ENCODE measurements at places on chromosomes 4 and X. TPM values are rescaled to one million over a fixed set of nuclear protein-coding genes. Genes with fewer than 3 reads are reported as not detected.

- no peak overlapping the region for H3K4me3 ChIP-seq
- H3K36me3 ChIP-seq = no peaks in the 10 kb centered on the region
- DNase-seq = no peak
- H3K4me1 ChIP-seq = peaks cover 57% of the 10 kb centered on the region
- H3K27ac ChIP-seq = no peak overlapping the region
These were observed 133.3 kb downstream of the STK32B start for GRCh38 chr4:5184606-5185005.

DNA sequence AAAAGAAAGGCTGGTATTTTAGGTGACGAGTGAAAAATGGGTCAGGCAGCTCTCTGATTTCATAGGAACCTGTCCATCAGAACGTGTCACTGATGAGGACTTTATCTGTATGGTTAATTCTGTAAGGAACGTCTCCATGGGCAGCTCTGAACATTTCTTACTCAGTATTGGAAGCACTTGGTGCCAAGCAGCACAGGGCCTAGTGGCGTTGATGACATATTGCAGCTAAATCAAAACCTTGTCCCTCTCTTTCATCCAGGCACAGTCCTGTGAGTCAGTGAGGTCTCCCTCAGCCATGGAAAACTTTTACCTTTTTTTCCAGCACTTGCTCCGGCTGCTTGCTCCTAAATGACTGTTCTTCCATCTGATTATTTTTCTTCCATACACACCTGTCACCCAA, 301.9 kb downstream of the DHX15 start:
- no peaks in the 10 kb centered on the region for H3K27me3 ChIP-seq
- H3K27ac ChIP-seq = no peak overlapping the region
- DNase-seq = no peak
- H3K4me1 ChIP-seq = no peaks in the 10 kb centered on the region
- H3K36me3 ChIP-seq = no peaks in the 10 kb centered on the region

GRCh38 chrX:24184018-24184417, 34.5 kb downstream of the ZFX start:
- no peaks in the 10 kb centered on the region for H3K27me3 ChIP-seq
- peaks cover 5% of the 10 kb centered on the region for H3K36me3 ChIP-seq
- peaks cover 3% of the 10 kb centered on the region for H3K4me1 ChIP-seq

DNA sequence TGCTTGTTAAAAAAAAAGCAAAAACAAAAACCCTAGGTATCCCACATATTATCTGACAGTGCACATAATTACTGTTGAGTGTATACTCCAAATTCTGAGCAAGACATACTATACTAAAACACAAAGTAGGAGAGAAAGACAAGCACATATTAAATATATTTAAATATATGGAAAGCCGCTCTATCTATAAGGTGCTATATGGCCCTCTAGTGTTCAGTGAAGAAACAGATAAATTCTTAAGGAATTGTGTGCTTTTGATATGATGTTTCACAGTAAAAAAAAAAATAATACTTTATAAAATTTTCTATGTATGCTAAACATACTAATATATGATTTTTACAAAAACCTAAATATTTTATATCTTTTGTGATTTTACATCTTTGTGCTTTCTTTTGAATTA, 137.8 kb downstream of the FBXW7 start:
- DNase-seq = no peak
- H3K27me3 ChIP-seq = no peaks in the 10 kb centered on the region
- H3K4me3 ChIP-seq = no peak overlapping the region
- no peak overlapping the region for H3K27ac ChIP-seq

DNA sequence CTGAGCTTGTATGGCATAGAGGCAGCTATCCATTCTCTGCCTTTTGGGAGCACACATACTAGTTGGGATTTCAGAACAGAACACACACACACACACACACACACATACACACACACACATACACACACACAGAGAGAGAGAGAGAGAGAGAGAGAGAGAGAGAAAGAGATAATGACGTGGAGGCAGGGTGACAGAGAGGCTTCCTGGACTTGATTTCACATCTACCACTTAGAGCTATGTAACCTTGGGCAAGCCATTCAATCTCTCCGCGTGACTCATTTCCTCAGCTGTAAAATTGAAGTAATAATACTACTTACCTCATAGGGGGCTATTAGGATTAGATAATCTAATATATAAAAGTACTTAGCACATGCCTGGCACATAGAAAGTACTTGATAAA, 12.3 kb upstream of the GRIA3 start:
- no peak overlapping the region for H3K27ac ChIP-seq
- H3K4me3 ChIP-seq = no peak overlapping the region
- no peak for DNase-seq
- no peaks in the 10 kb centered on the region for H3K4me1 ChIP-seq

GRCh38 chr4:24394041-24394440, 190.3 kb downstream of the DHX15 start:
- H3K36me3 ChIP-seq = no peaks in the 10 kb centered on the region
- H3K4me3 ChIP-seq = no peak overlapping the region
- H3K4me1 ChIP-seq = no peaks in the 10 kb centered on the region
- H3K27me3 ChIP-seq = no peaks in the 10 kb centered on the region
- H3K27ac ChIP-seq = no peak overlapping the region

- H3K4me3 ChIP-seq = no peak overlapping the region
- no peaks in the 10 kb centered on the region for H3K4me1 ChIP-seq
- no peaks in the 10 kb centered on the region for H3K36me3 ChIP-seq
- no peak for DNase-seq
- no peak overlapping the region for H3K27ac ChIP-seq
These were observed 148.2 kb downstream of the SMIM20 start for GRCh38 chr4:26062215-26062614.

- H3K4me3 ChIP-seq = no peak overlapping the region
- no peaks in the 10 kb centered on the region for H3K36me3 ChIP-seq
- no peak for DNase-seq
- H3K27ac ChIP-seq = no peak overlapping the region
- H3K4me1 ChIP-seq = no peaks in the 10 kb centered on the region
These were observed 98.3 kb upstream of the EOLA2 start for GRCh38 chrX:150036641-150037040.

ADH1C gene
- total RNA-seq = 0.33 TPM

Measured in thymus (tissue), 14 donors.